ENCODE measurements at places on chromosomes 12 and 14.

DNA sequence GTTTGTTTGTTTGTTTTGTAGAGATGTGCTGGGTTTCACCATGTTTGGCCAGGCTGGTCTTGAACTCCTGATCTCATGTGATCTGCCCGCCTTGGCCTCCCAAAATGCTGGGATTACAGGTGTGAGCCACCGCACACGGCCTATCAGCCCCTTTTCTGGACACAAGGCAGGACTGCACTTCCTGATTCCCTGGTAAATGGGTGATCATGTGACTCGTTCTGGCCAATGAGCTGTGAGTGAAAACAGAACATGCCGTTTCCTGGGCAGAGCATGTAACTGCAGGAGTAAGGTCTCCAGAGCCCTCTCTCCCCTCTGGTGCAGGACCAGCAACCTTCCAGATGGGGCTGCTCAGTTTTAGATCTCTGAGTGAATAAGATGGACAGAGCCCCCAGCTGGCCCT lies 92.7 kb downstream of the ITPK1 start:
- DNase-seq = peak; percentile 54

DNA sequence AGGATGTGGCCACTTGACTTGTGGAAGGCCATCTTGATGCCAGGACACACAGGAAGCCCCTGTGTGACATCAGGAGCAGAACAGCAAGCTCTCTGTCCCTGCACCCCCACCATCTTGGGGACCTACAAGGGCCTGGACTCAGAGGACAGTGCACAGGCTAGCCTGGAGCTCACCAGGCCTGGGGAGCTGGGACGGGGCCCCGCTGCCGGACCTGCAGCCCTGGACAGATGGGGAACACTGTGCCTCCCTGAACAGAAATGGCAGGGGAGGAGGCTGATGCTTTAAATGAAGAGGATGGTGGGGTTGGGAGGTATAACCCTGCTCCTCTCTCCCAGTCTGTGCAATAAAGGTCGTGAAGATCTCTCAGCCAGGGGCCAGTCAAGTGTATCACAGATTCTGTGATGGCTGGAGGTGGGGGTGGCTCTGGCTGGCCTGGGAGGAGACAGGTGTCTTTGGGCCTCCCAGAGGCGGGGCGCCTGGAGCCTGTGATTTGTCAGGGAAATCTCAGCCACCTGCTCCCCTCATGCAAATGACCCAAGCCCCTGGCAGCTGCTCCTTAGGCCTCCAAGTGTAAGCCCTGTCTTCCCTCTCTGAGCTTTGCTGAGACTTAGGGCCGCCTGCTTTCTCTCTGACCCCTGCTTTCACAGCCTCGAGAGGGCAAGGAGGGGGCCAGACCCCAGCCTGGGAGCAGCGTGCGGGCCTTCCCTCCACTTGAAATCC lies 1.1 kb upstream of the GNB3 start:
- no peak for DNase-seq

GRCh38 chr14:100866666-100867630 lies 36.6 kb downstream of the RTL1 start:
- no peak for DNase-seq

- no peak for DNase-seq
These were observed 153.1 kb upstream of the FRMD6 start for GRCh38 chr14:51498411-51499227.

- no peak for DNase-seq
These were observed 66.8 kb upstream of the KRAS start for GRCh38 chr12:25317553-25317952.

DNA sequence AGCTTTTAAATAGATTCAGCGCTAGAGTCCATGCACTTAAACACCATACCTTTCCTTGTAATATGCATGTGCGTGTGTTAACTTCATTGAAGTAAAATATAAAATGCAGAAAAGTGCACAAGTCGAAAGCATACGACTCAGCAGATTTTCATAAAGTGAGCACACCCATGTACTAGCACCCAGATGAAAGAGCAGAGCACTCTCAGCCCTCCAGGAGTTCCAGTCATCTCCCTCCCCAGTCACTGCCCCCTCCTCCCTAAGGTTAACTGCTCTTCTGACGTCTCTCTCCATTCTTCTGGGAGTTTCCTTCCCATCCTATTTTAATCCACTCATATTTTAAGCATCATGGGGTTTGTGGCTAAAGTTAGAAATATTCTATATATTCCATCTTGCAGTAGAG lies 20.2 kb downstream of the RDH12 start:
- DNase-seq = no peak

- DNase-seq = no peak
These were observed 150.9 kb upstream of the FRMD6 start for GRCh38 chr14:51500776-51501175.

DNA sequence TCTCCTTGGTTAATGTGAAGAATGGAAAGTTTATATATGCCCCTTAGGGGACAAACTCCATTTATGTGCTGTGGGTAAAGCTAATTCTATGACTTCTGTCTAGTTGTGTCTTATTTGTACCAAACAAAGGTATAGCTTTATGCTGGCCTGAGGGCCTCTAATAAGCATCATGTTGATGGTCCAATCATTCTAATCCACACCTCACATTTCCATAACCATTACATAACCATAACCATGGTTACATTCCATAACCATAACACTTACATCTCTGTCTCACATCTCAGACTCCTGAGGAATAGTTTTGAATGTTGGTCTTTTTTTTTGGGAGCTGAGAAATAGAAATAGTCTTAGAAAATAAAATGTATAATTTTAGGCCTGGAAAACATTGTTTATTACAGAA lies 1097.1 kb downstream of the FLRT2 start:
- DNase-seq = no peak

- no peak for DNase-seq
These were observed 10.2 kb upstream of the PRKAG1 start for GRCh38 chr12:49028666-49029275.

GRCh38 chr14:94119071-94119470 lies 8.5 kb downstream of the IFI27 start:
- no peak for DNase-seq

GRCh38 chr12:15818418-15818817 lies 29.2 kb upstream of the EPS8 start:
- no peak for DNase-seq

GRCh38 chr14:105474483-105475268 lies at the start of gene CRIP2:
TSS of gene CRIP2 (plus strand) at chr14:105474821. CDS start at chr14:105474863, 42 bp downstream.
- peak; percentile 37 for DNase-seq

DNA sequence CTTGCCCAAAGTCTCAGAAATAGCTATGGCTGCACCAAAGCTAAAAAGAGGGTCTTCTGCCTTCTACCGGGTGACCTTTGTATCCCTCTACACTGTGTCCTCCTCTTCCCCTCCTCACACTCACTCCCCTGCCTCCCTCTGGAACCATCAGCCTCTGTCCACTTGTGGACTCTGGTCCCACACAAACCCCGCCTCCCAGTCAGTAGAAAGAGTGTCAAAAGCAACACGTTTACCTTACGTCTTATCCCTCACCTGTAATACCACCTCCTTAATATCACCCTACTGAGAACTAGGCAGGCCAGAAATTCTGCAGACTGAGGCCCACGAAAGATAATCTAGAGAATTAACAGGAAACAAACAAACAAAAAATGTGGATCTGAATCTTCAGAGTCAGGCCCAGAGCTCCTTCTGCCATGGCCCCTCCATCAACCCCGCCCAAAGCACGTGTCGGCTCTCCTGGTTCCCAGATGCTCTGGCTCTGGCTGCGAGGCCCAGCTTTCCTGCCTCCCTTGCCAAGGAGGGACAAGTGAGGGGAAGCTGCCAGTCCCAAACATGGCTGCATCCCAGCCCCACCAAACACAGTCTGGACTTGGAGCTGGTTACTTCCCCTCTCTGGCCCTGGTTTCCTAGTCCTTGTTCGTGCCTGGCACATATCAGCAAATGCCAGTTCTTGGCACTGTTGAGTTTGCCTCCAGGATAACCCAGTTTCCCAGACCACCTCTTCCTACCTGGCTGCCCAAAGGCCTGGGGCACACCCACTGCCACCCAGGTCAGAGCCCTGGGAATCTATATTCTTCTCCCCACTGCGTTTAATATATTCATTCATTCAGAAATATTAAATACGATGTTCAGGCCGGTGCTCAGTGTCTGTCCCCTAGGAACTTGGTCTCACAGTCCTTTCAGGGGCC lies 2.7 kb downstream of the ACTN1 start:
- DNase-seq = no peak

DNA sequence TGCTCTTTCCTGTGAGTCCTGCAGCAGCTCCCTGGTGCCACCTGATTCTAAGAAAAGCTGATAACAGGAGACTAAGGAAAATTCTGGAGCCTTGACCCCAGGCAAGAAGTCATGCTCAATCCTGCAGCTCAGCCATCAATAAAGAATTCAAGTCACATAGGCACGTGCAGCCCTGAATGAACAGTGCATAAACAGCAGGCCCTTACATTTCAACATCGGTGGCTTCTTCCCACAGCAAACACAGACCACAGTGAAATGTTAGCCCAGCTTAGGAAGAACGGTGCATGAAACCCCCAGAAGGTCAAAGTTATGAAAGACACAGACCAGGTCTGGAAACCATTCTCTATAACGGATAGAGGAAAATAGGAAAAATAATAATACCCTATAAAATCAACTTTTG lies 10.5 kb downstream of the CINP start:
- DNase-seq = no peak

- DNase-seq = no peak
These were observed 26.9 kb downstream of the MYRFL start for GRCh38 chr12:69851976-69852375.

DNA sequence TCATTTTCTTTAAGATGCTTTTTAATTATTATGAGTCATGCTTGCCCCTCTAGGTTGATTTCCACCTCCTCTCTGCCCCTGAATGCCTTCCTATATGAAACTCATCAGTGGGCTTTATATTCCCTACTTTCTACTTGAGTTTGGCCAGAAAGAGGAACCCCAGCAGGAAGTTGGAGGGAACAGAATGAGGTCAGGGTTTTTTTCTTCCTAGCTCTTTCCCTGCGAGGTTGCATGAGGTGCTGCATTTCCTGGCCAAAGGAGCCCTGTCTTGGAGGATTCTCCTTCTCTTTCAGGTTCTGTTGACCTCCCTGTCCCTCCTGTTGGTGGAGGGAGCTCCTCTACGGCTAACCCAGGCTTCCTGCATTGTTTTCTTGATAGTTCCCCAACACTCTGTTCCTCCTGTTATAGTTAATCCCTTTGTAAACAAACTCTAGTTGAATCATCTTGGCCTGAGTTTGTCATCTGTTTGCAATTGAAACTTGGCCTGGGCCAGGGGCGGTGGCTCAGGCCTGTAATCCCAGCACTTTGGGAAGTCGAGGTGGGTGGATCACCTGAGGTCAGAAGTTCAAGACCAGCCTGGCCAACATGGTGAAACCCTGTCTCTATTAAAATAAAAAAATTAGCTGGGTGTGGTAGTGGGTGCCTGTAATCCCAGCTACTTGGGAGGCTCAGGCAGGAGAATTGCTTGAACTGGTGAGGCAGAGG lies 15.3 kb upstream of the SPIC start:
- peak; percentile 25 for DNase-seq

- DNase-seq = no peak
These were observed 42.2 kb downstream of the COX16 start for GRCh38 chr14:70317091-70317968.

DNA sequence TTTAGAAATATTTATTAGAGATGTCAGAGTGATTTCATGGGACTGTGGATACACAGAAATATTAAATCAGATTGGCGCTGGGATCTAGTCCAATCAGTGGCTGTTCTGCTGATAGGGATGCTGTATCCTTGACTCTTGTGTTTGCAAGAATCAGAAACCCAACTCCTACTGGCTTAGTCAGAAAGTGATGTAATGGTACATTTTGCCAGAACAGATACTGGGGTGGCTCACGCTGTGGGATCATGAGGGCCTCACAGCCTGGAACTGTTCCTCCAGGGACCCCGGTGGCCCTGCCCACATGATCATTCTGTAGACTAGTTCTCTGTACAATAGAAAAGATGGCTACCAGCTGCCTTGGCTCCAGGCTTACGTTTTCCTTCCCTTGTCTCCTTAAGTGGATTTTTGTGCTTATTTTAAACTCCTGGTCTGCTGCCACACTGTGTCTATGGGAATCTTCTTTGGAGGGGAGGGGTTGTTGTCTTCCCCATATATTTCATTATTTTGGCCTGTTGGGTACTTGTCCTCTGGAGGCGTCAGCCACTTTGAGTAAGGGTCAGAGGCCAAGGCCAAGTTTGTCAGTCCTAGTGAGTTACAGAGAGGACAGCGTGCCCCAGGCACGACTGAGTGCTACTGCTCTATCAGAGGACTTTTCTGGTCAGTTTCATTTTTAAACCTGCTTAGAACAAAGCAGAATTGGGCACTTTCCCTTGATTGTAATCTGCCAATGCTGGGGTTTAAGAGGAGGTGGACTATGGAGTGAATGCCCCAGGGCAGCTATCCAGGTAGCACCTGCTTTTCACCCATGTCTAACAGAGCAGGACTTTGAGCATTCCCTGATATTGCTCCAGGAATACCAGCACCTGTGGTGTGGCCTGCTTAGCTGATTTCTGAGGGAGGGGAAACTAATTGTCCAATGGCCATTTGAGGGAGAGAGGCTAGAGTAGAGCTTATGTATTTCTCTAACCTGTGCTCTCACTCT lies 164.3 kb downstream of the SLC5A8 start:
- DNase-seq = no peak

DNA sequence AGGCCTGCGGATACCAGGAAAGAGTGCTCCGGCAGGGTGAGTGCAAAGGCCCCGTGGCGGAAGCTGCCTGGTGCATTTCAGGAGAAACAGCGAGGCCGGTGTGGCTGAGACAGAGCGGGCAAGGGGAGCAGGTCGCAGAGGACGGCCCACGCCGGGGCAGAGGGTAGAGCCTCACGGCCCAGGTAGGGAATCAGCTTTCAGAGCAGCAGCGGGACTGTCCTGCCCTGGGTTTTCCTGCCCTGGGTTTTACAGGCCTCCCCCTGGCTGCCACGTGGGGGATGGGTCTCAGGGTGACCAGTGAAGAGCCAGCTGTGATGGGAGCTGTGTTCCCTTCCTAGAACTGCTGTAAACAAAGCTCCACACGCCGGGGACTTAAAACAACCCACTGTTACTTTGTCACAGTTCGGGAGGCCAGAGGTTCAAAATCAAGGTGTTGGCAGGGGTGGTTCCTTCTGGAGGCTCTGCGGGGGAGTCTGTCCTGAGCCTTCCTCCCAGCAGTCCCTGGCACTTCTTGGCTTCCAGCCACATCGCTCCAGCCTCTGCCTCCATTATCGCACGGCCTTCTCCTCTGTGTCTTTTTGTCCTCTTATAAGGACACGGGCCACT lies 10.4 kb downstream of the NCOR2 start:
- no peak for DNase-seq

DNA sequence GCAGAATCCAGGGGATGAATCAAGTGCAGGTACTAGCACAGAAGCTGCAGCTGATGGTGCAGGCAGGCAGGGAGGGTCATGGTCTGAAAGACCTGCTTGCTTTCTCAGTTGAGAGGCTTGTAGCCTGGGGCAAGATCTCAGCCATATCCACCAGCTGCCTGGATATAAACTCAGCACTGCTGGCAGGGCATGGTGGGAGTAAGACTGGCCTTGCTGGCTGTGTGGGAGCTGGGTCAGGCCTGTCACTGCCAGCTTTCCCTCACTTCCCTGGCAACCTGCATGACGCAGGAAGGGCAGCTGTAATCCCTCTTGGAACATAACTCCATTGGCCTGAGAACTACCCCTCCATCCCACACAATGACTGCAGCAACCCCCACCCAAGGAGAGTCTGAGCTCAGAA lies 230.1 kb downstream of the ANO6 start:
- no peak for DNase-seq
